ENCODE measurements at places on chromosomes 2 and 18.

DNA sequence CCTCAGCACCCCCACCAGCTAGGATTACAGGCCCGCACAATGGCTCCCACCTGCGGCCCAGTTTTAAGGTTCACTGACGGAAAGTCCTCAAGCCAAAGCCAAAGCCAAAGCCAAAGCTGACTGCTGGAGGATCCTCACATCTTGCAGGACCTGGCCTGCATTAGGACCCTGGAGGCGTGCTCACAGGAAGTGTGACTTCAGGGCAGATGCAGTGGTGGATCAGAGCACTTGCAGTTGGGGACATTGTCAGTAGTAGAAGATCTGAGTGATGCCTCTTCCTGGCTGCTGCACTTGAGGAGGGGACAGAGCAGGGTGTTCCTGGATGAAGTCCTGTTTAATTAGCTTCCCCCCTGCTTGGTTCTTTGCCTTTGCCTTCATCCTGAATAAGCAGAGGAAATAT is 69.0 kb upstream of the ALPP start:
- no peak for DNase-seq

DNA sequence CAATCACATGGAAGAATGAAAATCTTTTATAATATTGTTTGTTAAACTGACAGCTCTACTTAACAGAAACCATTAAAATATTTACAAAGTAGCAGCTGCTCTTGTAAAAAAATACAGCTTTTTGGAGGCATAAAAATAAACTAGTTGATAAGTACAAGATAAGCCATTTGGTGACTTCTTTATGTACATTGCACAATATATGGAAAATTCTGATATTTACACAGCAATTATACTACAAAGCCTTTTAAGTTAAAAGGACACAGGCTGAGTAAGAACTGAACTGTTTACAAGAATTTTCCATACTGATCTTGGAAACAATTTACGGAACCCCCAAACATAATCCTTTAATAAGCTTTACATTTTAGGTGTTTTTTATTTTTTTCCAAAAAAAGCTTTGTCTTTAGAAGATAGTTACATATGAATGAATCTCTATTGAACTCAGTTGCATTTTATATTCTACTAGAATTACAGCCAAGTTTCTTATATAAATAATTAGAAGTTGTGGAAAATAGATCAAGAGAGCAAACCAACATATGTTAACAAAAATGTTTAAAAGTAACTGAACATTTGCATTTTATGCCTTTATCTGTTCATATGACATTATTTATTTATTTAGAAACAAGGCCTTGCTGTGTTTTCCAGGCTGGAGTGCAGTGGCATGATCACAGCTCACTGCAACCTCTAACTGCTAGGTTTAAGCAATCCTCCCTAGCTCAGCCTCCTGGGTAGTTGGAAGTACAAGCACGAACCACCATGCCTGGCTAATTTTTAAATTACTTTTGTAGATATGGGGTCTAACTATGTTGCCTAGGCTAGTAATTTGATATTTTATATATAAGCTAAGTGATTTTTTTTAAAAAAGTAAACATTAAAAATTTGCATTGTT is 142.5 kb downstream of the OTX1 start:
- DNase-seq = no peak

DNA sequence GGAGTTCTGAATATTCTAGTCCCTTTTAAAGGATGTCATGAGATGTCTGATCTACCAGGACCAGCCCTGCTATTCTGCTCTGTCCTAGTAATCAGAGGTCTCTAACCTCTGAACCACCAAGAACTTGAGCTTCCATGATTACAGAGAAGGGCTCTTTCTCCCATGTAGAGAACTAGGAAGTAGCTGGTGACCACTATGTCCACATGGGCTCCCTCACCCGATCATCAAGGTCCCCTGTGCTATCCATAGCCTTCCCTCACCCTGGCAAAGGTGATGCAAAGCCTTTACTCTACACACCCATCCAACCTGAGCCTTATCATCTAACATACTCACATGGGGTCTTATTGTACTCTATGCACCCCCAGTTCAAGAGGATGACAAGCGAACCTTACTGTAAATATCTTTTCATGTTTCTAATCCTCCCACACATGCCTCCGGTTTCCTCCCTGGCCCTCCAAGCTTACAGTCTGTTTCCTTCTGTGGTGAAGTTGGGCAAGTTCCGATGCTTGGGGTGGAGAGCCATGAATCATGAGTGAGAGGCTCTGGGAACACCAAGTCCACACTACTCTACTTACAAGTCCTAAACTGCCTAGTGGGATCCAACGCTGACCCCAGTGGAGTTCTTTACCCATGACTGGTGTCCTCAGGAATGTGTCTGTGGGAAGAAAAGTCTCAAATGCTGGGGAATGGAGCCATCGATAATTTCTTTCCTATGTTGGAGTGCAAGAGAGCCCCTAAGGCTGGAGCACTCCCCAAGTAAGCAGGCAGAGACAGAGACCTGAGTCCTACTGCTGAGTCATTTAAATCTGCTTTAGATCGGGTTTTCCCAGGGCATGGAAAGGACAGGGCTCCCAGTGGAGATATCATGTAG is 73.3 kb upstream of the KLF7 start:
- DNase-seq = peak; percentile 32

GRCh38 chr2:32993005-32993539 is 46.3 kb downstream of the LTBP1 start:
- no peak for DNase-seq

DNA sequence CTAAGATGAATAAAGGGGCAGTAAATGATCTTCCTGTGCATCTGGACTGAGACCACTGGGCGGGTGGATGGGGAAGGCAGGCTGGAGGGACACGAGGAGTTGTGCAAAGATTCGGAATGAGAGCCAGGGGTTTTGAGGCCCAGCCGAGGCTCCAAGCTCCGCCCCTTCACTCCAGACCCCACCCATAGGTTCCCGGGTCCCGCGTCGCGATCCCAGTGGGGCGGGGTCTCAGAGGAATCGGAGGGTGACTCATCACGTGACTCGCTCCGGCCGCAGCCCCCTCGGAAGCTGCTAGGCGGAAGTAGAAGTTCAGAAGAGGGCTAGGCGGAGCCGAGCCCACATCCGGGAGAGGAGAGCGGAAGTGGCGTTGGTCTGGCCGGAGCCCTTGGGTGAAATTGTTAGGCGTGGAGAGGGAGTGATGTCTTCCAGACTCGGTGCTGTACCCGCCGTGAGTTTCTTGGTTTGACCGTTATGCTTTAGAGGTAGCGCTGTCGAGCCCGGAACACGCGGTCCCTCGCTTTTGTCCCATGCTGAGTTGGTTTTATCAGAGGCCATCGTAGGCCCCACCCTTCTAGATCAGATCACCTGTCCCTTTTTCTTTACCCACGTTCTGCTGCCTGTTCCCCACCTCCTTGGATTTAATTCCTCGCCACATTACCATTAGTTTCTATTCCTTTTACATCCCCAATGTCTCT is at the start of gene ZNF512:
TSS of gene ZNF512 (plus strand) at position 348 of the 695 bp plus-strand sequence. CDS start at position 419, 71 bp downstream.
- peak; percentile 78 for DNase-seq

- no peak for DNase-seq
Measured at GRCh38 chr2:174076040-174076439, 110.9 kb upstream of the SP3 start.

DNA sequence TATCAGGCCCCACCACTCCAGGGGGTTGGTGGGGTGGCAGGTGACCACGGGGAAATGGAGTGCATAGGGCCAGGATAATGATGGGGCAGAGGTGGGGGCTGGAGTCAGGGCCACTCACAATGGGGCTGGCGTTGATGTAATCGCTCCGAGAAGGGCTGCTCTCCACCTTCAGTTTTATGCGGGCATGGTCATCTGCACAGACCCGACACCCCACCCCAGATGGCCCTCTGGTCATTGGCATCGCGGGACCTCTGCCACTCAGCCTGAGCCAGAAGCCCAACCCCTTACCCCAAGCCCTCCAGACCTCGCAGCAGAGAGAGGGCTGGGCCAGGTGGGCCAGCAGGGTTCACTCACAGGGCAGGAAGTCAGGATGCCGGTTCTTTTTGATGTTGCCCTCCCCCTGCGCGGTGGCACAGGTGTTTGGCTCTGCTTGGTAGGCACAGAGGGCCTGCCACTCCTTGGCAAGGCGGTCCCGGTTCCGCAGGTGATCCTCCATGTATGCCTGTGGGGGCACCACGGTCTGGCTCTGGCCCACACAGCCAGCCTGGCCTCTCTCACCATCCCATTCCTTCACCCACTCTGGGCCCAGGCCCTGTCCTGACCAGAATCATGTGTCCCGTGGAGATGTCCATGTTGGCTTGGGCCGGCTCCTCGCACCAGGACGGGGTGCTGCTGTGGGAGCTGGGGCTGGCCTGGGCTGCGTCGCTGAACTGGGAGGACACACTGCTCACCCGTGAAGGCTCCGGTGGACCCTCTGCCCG is 12.4 kb downstream of the PTPRN start:
- no peak for DNase-seq
